Amniotic stem cell (primary cell): ENCODE measurements at places on chromosomes 2 and 18.

GRCh38 chr2:129699781-129700573, 279.5 kb upstream of the RAB6C start:
- DNase-seq, result no peak

DNA sequence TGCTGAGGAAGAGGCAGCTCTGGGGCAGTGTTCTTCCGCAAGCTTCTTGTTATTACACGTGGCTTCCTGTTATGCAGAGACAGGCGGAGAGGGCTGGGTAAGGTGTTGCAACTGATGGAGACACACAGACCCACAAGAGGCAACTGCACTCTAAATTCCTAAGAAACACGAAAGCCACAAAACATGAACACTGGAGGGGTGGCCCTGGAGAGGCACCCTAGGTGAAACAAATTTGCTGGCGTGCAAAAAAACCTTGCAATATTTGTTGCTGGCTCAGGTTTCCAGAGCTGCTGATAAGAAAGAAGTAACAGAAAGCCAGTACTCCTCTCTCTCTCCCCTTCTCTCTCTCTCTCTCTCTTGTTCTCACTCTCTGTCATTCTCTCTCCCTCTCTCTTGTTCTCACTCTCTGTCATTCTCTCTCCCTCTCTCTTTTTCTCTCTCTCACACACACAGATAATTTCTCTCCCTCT, 31.8 kb downstream of the ARHGAP25 start:
- DNase-seq, result no peak

DNA sequence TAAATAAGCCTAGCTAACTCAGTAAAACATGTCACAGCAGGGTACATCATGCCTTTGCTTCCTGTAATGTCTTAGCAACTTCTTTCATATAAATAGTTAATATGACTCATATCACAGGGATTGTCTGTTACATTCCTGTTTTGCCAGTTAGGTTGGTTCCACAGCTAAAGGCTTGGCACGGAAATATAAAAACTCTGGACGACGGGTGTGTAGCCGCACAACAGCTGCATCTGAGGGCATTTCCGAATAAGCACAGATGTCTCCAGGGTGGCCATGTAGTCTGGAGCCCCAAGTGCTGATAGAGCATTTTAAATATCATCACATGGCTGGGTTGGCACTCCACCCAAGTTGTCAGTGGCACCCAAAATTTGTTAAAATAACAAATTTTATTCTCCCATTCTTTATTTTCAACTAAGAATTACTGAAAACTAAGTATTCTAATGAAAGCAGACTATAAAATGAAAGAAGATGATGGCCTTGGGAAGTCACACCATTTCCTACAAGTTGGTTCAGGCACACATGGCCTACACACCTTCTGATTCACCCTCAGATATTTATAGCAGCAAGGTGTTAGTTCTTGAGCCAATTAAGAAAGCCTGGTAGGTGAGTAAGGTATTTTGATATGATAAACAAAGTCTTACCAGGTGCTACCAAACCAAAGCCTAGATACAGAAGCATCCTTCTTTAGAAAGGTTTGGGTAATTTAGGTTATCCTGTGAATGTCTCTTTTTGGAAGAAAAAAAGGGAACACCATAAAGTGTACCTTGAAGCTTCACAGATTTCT, 61.8 kb upstream of the STK17B start:
- DNase-seq, result peak; percentile 49

DNA sequence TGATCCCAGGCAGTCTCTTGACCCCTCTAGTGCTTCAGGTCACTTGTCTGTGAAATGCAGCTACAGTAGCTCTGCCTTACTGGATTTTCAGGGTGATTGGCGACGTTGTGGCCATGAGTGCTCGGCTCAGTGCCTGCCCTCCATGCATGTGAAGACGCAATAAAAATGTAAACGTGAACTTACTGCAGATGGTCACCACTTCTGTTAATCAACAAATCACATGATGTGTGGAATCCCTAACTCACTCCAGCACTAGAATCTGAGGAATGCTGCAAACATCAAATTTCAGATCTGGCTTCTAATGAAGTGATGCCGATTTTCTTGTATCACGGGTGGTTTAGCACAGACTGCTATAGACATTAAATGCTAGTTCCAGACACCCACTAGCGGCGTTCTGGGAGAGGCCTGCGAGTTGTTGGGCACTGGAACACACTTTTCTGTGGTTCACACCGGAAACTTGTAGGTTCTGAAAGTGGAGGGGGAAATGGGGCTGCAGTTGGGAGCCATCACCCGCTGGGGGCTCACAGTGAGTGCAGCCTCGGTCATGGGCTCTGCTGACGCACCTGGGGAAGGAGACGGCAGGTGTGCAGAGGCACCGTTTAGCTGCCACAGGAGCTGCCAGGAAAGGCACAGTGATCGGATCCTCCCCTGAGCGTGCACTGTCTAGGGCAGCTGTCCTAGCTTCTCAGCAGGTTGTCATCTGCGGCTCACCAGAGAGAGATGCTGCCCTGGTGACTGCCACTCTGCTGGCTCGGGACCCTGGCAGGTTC, 6.5 kb downstream of the CNDP1 start:
- DNase-seq, result no peak

- no peak for DNase-seq
Observed at GRCh38 chr2:69253611-69254301, 133.3 kb downstream of the GFPT1 start.

DNA sequence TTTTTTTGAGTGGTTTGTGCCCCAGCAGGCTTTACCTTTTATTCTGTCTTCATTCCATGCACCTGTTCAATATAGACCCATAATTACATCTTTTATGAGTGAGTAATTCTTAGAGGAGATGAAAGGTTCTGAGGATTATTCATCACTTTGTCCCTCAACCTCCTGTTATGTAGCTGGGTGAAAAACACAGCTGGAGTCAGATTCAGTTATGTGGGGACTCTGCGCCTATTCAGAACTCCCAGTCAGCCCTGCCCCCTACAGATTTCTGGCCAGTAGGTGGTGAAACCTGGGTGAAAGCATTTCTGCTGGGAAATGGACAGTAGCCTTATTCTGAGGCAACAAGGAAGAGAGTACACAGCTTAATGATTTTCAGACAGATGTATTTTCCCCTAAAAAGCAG, 107.8 kb downstream of the MGAT5 start:
- no peak for DNase-seq

GRCh38 chr18:30658306-30658705, 384.2 kb downstream of the DSC3 start:
- no peak for DNase-seq

DNA sequence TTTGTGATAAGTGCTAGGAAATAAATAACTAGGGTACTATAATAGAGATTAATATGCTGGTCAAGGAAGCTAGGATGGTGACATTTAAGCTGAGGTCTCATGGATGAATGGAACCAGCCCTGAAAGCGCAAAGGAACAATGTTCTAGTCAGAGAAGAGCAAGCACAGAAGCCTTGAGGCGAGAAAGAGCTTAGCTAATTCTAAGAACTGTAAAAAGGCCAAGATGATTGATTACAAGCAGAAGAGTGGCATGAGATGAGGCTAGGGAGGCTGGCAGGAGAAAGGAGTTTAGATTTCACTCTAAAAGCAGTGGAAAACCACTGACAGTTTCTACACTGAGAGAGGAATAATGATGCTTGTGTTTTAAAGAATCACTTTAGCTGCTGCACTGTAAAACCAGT, 3.4 kb upstream of the YIPF4 start:
- DNase-seq, result no peak

DNA sequence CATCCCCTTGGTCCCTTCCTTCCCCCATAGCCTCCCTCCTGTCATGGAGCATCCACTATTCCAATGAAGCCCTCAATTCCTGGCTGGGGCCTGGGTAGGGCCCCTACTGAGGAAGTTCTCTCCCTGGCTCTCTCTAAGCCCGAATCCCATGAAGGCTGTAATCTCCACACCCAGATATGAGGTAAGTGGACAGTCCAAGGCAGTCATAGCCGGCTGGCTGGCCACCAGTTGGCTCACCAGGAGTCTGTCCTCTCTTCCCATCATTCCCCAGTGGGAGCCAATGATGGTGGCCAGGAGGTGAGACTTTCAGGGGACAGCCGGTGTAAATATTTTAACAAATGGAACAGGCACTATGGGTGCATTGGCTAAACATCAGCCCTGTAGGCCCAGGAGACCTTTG, 6.8 kb upstream of the TAF1B start:
- DNase-seq, result no peak

DNA sequence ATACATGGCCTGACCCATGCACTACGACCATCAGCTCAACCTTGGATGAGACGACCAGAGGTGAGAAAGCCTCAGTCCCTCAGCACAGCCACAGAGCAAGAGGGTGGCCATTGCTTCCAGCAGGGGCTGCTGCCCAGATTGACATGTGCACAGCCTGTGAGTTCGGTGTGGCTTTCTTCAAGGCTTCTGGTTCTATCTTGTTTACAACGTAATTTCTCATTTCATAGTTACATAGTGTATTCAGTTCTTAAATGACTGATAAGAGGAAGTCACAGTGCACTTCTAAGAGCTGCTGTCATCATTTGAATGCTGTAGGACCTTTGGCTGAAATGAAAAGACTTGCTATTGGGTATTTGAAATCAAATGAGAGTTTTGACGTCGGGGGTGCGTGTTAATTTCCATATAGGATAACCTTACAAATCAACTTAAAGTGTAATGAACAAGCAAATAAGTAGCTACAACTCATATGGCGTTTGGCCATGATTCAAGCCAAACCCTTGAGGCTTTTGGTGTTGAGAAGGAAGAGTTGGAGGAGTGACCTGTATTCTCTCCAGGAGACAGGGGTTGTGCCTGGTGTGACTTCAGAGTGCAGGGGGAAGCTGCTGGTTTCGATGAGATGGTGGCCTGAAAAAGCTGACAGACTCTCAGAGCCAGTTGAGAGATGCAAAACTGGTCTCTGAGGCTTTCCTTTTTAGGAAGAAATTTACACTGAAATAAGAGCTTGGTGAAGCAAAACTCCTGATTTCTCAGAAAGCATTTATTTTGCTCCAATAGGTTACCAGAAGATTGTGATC, 51.0 kb downstream of the TSHZ1 start:
- DNase-seq, result no peak

GRCh38 chr18:33034945-33035344, 262.1 kb upstream of the KLHL14 start:
- no peak for DNase-seq

- no peak for DNase-seq
Observed at GRCh38 chr2:68569604-68570003, 73.8 kb upstream of the PROKR1 start.

DNA sequence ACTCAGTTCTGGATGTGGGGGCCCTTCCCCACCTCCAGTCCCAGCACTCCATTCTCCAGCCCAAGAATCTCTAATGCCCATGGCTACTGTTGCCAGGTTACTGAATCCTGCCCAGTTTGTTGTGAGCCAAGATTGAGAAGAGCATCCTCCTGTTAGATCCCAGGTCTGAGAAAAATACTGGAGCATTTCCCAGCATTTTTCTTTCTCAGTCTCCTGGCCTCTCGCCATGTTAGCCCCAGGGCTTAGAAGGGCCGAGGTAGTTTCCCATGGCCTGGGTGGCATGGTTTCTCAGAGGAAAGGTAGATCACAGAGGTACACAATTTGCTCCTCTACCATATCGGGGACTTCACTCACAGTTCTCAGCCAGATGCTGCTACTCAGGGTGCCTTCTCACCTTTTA, 135.7 kb downstream of the OTX1 start:
- DNase-seq, result no peak

DNA sequence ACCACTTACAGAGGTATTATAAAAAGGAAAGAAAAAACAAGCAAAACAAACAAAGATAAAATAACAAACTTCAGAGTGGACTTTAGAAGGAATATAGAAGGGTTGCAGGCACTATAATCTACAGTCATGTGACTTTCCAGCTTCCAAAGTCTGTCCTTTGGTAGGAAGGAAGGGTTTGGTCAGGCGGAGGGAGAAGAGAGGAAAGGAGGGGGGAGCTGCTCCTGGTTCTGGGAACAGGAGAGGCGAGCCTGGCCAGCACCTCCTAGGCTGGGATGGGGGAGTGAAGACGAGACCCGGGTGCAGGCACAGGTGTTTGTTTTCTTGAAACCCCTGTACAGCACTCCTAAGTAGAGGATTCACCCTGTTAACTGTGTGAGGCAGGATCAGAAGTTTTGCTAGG, 53.8 kb upstream of the GATA6 start:
- DNase-seq, result no peak

DNA sequence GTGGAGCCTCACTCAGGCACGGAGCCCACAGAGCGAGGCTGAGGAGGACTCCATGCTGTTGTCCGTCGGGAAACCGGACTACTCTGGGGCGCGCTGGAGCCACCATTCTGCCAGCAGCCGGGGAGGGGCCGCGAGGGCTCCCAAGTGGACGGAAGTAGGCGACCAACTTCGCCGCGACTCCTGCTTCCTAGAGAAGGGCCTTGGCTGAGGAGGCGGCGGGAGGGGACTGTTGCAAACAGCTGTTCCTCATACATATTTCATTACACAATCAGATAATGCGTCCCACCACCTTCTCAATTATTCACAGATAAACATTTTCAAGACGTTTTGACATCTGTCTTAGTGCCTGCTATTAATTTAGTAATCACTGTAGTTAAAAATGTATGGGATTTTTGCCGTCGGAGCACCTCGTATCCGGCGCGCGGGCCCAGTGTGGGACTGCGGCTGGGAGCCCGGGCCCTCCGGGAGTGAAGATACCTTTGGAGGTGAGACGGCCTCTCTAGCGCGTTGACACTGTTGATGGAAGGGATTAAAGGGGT, 11.7 kb upstream of the SIX3 start:
- DNase-seq, result no peak

DNA sequence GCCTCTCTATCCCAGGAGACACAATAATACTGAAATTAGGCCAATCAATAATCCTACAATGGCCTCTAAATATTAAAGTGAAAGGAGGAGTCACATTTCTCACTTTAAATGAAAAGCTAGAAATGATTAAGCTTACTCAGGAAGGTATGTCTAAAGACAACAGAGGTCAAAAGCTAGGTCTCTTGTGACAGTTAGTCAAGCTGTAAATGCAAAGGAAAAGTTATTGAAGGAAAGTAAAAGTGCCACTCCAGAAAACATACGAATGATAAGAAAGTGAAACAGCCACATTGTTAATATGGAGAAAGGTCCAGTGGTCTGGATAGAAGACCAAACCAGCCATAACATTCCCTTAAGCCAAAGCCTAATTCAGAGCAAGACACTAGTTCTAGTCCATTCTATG, 9.5 kb downstream of the SESTD1 start:
- DNase-seq, result no peak

GRCh38 chr2:86695053-86695691, 24.9 kb upstream of the RMND5A start:
- DNase-seq, result no peak

- no peak for DNase-seq
Observed at GRCh38 chr2:173235947-173236803, 118.5 kb upstream of the CDCA7 start.

GRCh38 chr2:229231328-229231868, 39.7 kb downstream of the PID1 start:
- no peak for DNase-seq

GRCh38 chr2:181250691-181251090, 206.5 kb upstream of the ITGA4 start:
- DNase-seq, result no peak

DNA sequence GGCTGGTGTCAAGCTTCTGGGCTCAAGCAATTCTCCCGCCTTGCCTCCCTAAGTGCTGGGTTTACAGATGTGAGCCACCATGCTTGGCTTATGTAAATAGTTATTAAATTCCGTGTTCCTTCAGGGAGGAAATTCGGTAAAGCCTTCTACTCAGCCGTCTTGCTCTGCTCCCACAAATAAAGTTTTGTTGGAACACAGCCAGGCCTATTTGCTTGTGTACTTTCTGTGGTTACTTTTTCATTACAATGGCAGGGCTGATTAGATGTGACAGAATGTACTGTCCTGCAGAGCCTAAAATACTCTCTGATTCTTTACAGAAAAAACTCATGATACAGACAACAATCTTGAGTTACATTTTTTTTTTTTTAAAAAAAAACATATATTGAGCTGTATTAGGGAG, 68.8 kb upstream of the TACR1 start:
- no peak for DNase-seq
